ENCODE measurements at places on chromosomes 5 and 9.

- no peak for DNase-seq
Observed at GRCh38 chr5:6832994-6833393, 119.8 kb downstream of the TENT4A start.

DNA sequence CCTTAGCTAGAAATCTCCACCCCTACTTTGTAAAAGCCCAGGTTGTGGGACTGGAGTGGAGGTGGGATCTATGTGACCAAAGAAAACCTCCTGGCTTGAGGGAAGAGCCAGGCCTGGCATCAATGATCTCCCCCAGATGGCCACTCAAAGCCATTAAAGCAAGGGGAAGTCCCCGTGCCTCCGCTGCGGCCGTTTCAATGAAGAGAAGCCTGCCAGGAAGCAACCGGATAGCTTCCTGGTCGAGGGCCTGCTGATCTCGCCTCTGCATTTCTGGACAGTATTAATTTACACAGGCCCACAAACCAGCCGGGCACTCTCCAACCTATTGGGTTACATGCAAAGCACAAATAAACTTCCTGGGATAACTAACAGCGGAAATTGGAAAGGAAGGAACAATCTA, 160.5 kb upstream of the MSX2 start:
- no peak for DNase-seq

DNA sequence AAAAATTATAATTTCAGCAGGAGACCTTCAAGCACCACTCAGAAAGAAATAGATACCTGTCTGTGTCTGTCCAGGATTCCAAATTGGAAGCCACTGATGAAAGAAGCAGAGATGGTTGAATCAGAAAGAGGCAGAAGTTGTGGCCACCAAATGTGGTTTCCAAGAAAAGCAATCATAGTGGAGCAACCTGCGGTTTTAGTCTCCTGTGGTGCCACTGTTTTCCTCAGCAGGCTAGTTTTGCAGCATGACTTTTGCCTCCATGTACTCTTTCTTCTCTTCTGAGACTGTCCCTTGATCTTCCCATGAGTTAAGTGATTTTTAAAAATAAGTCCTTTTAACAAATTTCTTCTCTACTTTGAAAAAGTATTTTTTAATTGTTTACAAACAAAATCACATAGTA, 535.8 kb downstream of the CYLC2 start:
- DNase-seq, result no peak

DNA sequence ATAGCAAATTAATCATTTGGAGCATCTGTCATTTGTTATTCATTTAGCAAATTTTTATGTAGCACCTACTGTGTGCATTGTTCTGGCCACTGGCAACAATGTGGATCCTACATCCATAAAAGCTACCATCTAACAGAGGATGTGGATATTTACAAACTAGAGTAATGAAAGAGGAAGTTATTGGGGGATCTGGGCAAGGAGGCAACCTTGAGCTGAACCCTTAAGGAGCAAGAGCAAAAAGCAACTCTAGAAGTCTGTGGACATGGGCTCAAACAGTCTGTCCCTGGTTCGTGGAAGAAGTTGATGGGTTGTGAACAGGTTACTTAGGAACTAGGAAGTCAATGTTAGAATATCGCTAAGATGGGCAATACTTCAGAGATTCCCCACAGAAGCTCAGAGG, 259.9 kb downstream of the SYK start:
- DNase-seq, result no peak
